ENCODE measurements at places on chromosomes 11 and 22. TPM values are rescaled to one million over a fixed set of nuclear protein-coding genes. Genes with fewer than 3 reads are reported as not detected.

VPREB1 gene
- total RNA-seq, result not detected

JRKL gene
- 11.2 TPM for total RNA-seq

B3GAT1 gene
- not detected for total RNA-seq

NDUFV1 gene
- 193 TPM for total RNA-seq

GRIK4 gene
- 0.07 TPM for total RNA-seq

FREY1 gene
- total RNA-seq, result 0.88 TPM

TRIM48 gene
- total RNA-seq, result not detected

DNA sequence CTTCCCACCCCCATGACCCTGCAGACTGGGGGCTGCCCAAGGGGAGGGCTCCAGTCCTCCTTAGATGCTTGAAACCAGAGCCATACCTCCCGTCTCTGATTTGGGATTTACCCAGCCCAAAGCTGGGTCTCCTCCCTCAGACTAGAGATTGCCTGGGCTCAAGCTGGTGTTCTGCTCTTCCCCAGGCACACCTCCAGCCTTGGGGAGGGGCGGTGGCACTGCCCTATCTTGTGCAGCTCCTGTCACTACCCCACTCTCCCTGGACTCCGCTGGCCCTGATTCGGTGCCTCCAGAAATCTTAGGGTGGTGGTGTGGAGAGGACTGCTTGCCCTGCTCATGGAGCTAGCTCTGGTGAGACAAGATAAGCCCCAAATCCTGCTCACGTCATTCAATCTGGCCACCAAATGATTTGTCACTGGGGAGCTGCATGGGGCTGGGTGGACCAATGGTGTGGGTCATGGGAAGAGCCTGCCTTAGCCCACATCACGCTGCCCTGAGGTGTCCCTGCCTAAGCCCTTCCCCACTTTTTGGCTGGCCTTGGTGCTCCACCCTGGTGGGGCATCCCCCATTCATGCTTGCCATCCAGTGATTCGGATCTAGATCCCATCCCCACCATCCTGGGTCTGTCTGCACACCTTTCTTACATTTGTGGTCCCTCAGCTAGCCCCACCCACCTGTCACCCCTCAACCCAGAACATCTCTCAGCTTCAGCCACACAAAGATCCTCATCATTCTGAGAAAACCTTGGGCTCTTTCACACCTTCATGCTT, 87.7 kb downstream of the PDE2A start:
- DNase-seq, result no peak

GRCh38 chr22:47600281-47600680, 837.8 kb downstream of the TBC1D22A start:
- no peak for DNase-seq

DNA sequence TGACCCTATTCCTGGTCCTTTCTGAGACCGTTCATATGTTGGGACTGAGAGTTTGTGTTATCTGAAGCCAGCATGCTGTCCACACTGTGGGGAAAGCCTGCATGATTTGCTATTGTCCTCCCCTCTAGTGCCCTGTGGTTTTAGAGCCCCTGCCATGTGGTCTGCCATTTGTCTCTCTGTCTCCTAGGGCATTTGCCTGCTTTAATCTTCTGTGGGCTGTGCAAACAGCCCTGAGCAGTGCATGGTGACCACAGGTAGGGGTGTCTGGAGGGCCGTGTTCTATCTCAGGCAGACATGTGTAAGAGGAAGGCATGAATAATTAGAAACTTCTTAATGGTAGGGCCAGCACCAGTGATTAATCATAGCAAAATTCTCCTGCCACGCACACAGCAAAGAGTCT, 23.0 kb downstream of the AMPD3 start:
- no peak for DNase-seq

DNA sequence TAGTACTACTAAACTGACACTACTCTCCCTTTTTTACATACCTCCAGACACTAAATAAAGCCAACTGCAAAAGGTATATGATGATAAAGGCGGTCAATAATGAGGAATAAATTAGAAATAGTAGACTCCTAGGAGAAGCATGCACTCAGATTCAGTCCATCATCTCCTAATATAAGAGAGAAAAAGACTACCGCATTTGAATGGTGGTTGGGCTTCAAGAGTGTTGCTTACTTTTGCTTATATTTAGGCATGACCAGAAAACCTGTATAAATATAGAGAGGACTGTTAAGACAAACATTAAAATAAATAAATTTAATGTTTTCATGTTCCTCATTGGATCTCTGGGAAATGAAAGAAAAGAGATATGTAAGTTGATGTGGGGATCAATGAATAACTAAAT, 1137.0 kb downstream of the FAM181B start:
- DNase-seq, result no peak

- no peak for DNase-seq
Observed at GRCh38 chr11:67646535-67647336, 3.8 kb downstream of the ACY3 start.

DNA sequence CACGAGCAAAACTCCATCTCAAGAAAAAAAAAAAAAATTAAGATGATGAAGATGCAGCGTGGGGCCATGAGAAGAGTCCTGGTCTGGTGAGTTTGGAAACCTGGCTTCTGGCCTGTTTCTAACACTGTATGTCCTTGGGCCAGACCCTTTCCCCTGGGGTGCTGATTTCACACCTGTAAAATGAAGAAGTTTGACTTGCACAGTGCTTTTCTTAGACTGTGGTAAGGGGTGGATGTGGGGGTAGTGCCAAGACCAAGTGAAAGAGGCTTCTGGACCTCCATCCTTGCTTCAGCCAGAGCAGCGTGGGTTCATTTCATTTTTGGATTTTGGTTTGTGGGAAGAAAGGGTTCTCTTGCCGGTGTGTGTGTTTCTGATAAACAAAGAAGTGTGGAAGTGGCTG, 42.1 kb downstream of the PTPRJ start:
- DNase-seq, result no peak

Measured in pulmonary artery endothelial cell (primary cell).